Left forelimb (tissue), 1 donor: ENCODE measurements at places on chromosomes 12 and 14.

DNA sequence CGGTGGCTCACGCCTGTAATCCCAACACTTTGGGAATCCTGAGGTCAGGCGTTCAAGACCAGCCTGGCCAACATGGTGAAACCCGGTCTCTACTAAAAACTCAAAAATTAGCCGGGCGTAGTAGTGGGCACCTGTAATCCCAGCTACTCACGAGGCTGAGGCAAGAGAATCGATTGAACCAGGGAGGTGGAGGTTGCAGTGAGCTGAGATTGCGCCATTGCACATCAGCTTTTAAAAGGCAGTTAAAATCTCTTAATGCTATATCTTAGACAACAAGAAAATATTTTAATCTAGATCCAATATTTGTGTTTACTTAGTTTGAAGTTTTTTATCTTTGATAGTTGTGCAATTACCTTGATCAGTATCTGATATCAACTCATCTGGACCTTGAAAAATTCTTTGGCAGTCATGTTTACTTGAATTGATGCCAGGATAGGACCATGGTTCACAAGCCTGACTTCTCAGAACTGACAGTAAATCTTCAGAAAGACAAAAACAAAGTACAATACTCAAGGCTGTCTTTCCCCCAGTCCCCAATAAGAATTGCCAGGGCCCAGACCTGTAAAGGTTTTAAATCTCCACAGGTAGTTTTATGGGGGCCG lies 135.0 kb upstream of the AEBP2 start:
- no peak for DNase-seq

DNA sequence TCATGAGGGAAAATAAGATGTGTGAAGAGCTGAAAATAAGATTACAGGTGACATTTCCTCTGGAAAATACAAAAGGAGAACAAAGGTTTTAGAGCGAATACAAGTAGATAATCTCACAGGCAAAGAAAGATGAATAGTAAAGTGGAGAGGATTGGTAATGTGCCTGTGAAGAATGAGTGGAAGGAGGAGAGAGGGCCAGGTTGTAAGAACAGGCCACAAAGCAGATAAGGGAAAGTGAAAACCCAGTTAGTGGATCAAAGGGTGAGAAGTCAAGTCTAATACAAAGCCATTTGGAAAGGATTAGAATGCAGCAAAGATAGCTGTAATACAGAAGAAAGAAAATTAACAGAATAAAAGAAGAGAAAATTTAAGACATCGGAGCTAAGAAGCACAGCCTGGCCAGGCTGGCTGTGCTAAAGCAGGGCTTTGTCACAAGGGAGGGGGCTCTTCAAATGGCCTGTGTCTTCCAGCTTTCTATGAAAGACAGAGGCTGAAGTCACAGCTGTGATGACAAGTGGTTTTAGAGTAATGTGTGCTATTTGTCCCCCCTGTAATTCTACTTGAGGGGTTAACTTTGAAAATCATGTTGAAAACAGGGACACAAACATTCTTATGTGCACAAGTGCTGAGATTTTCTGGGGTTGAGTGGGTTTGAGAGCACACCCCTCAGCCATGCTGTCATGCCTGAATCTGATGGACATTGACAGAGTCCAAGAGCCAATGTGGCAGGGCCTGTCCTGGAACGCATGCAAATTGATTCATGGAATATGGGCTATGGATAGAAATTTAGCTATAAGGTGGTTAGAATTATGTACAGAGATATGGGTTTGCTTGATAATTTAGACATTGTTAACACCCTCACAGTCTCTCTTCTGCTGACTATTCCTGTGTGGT lies 344.5 kb upstream of the NAV3 start:
- DNase-seq = no peak

DNA sequence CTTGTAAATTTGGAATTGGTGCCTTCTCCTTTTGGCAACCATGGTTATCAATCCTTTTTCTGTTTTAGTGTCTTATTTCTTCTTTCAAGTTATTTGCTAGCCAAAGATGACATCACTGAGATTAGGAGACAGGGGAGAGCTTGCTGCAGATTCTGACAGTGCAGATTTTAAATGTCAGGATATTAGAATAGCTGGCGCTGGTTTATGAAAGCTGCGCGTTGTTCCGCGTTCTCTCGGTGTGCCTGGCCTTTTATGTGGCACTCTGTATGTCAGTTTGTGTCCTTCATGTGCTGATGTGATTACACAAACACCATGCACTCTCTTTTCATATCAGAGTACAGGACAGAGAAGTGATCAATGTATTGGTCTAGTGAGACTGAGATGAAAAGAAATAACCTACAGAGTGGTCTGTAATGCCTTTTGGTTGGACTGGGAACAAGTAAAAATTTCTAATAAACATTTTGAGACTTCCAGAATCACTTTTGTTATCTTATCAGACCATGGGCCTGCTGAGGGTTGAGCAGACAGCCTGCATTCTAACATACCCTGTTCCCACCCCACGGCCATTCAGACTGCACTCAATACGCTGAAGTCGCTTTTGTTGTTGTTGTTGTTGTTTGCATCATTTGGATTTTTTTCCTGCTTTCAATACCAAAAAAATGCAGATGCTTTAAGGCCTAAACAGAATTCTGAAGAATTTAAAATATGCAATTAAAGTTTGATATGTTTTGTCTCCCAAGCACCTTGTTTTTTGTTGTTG lies 49.7 kb upstream of the TRAF3 start:
- no peak for DNase-seq

GRCh38 chr12:9761419-9761781 lies 699 bp upstream of the CD69 start:
- DNase-seq = no peak
